ENCODE measurements at places on chromosomes 11 and 22.

DNA sequence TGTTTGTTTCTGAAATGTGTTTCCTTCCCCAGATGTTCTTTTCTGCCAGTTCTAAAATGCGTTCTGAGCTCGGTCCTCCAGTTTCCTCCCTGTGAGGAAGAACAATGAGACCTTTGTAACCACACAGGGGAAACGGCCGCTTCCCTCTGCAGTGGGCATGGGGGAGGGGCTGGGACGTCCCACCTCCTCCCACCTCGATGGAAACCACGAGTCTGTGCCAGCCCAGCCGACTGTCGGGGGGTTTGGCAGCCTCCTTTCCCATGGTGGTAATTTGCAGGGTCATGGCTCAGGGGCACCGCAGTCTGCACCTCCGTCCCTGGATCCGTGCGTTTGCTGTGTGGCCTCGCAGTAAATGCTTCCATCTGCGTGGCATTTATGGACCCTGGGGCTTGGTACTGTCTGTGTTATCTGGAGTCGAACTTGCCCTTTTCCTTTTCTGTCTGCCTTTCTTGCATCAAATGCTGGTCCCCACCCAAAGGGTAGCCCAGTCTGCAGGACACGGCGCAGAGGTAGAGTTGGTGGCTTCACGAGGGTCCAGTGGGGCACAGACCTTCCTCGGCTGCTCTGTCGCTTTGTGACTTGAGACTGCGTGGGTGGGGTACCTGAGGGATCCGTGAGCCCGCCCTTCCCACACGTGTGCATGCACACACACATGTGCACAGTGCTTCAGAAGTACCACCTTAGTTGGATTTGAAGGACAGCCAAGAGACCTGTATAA lies 16.1 kb downstream of the LRP5 start:
- DNase-seq, result no peak

DNA sequence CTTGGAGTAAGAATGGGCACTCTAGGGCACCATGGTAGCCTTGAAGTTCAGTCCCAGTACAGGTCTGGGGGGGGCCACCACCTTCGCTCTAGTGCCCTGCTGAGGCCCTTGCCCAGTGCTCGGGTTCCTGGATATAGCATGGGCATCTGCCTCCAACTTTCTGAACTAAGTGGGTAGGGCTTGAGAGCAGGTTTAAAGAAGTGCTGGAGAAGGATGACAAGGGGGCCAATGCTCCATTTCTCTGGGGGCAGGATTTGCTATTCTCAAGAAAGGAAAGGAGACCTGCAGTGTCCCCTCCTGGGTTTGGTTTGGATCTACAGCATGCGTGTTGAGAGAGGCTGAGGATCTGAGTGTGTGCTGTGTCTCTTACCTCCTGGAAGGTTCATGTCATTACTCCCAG lies 82.2 kb upstream of the SUSD2 start:
- DNase-seq, result no peak

DNA sequence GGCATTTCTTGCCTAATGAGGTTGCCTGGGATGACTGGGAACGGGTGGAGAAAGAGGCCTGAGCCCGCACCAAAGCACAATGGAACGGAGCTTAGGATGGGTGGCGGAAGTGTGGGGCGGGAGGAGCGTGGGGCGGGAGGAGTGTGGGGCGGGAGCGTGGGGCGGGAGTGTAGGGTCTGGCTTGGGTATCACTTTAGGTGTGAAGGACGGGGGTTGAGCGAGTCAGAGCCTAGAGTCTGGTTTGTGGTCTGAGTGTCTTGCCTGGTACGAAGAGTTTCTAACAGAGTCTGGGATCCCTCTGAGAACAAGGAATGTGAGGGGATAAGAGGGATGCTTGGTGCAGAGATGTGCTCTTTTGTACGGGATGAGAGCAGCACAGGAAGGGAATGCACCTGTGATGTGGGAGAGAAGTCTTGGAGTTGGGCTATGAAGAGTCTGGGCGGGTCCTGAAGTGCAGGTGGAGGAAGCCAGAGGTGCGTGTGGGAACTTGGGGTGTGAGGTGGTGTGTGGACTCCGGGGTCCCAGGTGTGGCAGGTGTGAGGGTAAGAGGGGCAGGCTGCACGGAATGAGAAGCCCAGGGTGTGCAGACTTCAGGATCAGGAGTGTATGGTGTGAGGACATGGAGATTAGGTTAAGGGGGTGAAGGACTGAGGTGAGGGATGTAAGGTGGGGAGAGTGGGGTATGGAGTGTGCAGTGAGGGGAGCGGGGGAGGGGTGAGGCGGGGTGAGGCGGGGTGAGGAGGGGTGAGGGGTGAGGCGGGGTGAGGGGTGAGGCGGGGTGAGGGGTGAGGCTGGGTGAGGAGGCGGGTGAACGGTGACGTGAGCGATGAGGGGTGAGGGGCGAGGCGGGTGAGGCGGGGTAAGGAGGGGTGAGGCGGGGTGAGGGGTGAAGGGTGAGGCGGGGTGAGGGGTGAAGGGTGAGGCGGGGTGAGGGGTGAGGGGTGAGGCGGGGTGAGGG lies 1.0 kb downstream of the SYCE3 start:
- DNase-seq, result no peak

GRCh38 chr11:45931739-45932138 lies 9.3 kb downstream of the LARGE2 start:
- DNase-seq, result no peak

GRCh38 chr22:29723766-29724165 lies 4.0 kb downstream of the CABP7 start:
- DNase-seq, result no peak

- no peak for DNase-seq
Measured at GRCh38 chr22:37230673-37231405, 13.2 kb downstream of the RAC2 start.

- no peak for DNase-seq
Measured at GRCh38 chr11:117096201-117096991, 1.8 kb downstream of the SIK3 start.

DNA sequence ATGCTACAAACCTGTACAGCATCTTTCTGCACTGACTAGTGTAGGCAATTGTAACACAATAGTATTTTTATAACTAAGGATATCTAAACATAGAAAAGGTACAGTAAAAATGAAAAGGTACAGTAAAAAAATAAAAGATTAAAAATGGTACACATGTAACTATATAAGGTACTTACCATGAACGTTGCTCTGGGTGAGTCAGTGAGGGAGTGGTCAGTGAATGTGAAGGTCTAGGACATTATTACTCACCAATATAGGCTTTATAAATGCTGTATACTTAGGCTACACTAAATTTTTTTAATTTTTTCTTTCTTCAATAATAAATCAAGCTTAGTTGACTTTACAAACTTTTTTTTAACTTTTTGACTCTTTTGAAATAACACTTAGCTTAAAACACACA lies 59.9 kb downstream of the EIF3M start:
- DNase-seq, result no peak

- no peak for DNase-seq
Measured at GRCh38 chr11:17770917-17771316, 36.3 kb downstream of the KCNC1 start.

DNA sequence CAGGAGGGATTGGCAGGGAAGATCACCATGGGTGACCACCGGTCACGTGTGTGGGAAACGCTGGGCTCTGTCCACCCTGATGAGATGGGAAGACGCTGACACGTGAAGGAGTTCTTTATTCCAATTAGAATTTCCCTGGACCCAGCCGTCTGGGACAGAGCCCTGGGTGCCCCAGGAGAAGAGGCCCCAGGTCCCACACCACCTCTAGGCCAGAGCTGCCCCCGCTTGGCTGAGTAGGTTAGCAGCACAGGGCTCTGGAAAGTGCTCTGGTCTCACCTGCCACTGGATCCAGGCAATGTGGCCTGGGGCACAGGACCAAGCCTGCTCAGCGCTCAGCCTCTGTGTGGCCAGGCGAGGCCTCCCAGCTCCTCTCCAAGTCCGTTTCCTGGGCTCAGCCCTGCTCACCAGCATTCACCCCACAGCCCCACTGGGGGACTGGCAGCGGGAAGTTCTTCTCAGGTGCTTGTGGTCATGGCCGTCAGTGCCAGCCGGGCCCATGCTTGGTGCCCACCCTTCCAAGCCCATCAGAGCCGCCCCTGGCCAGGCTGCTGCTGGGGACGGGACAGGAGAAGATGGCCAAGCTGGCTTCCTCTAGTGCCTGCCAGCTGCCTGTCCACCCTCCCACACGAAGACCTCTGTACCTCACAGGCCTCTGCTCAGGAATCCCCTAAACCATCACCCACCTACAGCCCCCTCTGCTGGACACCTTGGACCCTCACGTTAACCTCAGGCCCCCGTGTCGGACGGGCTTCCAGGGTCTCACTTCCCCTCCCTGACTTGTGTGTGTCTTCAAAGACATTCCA lies 62.5 kb upstream of the FGF3 start:
- DNase-seq, result no peak

GRCh38 chr11:13297917-13298356 lies 20.3 kb downstream of the BMAL1 start:
- no peak for DNase-seq

DNA sequence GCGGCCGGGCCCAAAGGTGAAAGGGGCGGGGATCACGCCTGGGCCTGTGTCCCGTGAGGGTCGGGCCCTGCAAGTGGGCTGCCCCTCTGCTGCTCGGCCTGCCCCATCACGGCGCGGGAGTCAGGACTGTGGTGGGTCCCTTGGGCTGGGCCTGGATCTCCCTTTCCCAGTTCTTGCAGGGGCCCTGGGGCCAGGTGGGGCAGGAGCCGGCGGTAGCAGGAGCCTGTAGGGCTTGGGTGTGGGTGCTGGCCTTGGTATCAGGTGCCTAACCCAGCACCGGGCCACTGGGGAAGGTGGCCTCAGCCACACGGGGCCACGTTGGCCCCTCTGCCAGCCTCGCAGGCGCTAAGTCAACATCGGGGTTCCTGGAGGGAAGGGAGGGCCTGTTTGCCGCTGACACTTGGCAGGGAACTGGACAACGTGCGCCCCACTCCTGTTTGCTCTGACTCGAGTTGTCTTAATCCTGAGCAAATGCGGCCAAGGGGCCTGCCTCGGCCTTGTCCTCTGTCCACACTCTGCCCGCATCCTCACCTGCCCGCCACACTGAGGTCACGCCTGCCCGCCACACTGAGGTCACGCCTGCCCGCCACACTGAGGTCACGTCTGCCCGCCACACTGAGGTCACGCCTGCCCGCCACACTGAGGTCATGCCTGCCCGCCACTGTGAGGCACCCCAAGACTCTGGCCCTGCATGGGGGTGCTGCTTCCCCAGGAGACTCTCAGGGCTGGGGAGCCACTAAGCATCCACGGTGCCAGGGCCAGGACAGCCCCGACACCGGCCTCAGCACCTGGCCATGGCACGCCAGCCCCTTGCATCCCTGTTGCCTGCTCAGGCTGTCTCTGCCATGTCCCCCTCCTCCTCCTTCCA lies 14.2 kb upstream of the MUC5B start:
- DNase-seq, result no peak
